ENCODE measurements at places on chromosomes 2 and 18.

- no peak for DNase-seq
These were observed 1.5 kb upstream of the SLC35G4 start for GRCh38 chr18:11607906-11608305.

DNA sequence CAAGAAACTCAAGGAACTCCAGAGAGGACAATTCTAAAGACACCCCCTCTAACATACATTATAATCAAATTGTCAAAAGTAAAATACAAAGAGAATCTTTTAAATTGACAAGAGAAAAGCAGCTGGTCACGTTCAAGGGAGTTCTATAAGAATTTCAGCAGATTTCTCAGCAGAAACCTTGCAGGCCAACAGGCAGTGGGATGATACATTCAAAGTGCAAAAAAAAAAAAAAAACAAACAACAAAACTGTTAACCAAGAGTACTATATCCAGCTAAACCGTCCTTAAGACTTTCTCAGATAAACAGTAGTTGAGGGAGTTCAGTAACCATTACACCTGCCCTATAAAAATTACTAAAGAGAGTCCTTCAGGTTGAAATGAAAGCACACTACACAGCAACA is 33.9 kb downstream of the CCDC138 start:
- no peak for DNase-seq

- DNase-seq: no peak
These were observed 116.3 kb downstream of the SEPTIN10 start for GRCh38 chr2:109497463-109497862.

GRCh38 chr2:19796035-19796695 is 105.6 kb downstream of the TTC32 start:
- DNase-seq: no peak

GRCh38 chr18:55543130-55543704 is 44.8 kb downstream of the TCF4 start:
- DNase-seq: no peak

- DNase-seq: no peak
These were observed 584.6 kb upstream of the KLHL29 start for GRCh38 chr2:22800412-22800811.

GRCh38 chr2:88614497-88615157 is 12.6 kb downstream of the EIF2AK3 start:
- DNase-seq: no peak

GRCh38 chr18:55302167-55302833 is 285.7 kb downstream of the TCF4 start:
- DNase-seq: no peak

DNA sequence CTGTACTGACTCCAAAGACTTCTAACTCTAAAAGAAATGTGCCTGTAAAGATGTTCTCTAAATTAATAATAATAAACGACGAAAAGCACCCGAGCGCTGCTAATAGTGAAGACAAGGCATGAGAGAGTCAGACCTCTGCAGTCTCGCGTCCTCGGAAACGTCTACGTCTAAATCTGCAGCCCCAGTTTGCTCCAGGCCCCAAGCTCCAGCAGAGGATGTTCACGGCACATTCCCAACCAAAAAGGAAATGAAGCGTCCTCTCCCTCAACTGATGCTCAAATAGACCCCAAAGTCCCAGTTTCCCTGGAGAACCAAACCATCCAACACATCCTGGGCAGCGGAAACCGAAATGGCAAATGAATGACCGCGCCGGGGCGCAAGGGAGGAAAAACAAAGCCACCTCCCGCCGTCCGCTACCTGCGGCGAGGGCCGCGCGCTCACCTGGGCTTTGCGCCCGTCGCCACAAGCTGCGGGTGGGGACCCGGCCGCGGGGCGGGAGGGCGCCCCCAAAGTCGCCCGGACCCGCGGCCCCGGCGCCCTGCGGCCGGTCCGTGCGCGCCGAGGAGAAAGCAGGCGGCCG is 47.1 kb upstream of the CCDC150 start:
- no peak for DNase-seq

GRCh38 chr2:216056739-216057138 is 24.9 kb downstream of the PECR start:
- DNase-seq: no peak

GRCh38 chr18:50306944-50307343 is 19.5 kb upstream of the CXXC1 start:
- no peak for DNase-seq

GRCh38 chr2:231326404-231326803 is 69.1 kb upstream of the B3GNT7 start:
- no peak for DNase-seq

- no peak for DNase-seq
These were observed 31.2 kb downstream of the ASB1 start for GRCh38 chr2:238457927-238458324.

DNA sequence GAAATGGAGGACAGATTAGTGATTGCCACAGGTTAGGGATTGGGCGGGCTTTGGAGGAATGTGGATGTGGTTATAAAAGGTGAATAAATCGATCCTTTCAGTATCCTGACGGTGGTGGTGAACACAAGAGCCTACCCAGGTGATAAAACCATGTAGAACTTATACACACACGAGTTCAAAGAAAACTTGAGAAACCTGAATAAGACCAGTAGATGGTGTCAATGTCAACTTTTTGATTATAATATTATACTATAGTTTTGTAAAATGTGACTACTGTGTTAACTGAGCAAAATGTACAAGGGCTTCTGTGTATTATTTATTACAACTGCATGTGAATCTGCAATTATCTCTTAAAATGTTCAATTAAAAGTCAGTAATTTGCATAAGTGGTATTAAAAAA is 136.3 kb downstream of the ERBB4 start:
- no peak for DNase-seq

GRCh38 chr2:222196159-222196558 is 102.6 kb downstream of the PAX3 start:
- DNase-seq: no peak

- DNase-seq: no peak
These were observed 954 bp upstream of the CTDSP1 start for GRCh38 chr2:218398437-218399390.

GRCh38 chr2:175180701-175181103 is 808 bp downstream of the ATP5MC3 start:
- no peak for DNase-seq

GRCh38 chr2:218722419-218722818 is 11.8 kb downstream of the TTLL4 start:
- DNase-seq: no peak

DNA sequence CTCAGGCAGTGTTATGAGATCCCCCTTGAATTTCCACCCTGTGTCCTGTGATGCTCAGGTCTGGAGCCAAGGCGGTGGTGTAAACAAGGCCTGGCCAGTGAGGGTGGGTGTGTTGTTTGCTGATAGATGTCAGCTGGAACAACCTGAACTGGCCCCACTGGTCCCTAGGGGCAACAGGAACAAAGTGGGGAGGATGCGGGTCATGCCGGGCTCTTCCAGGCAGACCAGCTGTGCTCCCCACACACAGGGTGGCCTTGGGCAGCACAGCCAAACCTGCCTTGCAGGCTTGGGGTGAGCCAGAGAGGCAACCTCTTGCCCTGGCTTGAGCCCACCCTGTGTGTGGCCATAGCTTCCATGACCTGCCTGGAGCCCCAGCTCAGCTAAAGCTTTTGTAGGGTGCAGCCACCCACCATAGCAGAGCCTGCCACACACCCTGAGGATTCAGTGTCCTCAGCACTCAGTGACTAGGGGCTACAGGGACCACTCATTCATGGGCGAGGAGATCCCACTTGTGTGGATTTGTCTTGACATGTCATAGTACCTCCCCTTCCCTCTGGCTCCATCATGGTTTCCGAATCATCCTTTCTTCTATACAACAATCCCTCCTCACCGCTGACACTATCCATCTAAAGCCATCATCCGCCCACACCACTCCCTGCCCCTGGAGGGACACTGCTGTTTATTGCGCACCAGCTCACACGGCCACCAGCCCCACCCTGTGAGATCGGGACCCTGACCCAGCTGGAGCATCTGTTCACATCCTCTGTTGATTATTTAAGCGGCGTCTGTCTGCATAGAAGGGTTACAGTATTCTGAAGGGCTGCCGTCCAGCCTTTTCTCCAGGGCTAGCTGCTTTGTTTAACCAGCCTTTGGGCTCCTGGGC is 268.8 kb downstream of the CYP26B1 start:
- no peak for DNase-seq

DNA sequence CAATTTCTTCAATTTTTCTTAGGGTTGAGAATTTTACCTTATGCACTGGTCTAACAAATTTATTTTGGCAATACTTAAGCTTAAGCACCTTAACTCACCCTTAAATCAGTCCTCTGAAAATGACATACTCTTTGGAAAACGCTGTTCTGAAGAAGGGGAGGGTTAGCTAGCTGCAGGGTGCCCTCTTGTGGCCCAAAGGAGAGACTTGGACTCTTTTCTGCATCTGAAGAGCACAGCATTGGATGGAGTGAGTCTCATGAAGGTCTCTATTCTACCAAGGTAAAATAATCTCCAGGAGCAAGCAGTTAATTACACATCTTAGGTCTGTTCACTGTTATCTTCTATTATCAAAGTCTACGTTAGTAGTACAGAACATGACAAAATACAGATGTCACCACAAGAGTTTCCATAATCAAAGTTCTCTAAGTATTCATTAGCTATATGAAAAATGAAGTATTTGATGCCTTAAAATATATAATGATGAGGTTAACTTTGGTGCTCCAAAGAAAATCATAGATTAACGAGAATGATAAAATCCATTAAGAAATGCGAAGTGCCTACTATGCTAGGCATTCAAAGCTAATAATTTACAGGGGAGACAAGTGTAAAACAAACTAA is 24.4 kb downstream of the PUM2 start:
- no peak for DNase-seq

GRCh38 chr2:222810044-222810443 is 50.8 kb upstream of the ACSL3 start:
- DNase-seq: no peak

DNA sequence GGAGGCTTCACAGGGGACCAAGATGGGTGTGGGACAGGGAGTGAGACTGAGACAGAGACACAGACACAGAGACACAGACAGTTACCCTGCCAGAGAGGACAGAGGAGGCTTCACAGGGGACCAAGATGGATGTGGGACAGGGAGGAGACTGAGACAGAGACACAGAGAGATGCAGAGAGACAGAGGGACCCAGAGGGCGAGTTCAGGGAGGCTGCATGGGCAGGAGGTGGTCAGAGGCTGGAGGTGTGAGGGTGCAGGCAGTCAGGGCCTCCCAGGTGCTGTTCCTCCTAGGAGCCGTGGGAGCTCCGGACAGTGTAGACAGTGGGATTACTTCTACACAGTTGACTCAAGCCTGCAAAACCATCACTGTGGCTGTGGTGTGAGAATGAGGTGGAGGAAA is 206.2 kb upstream of the PXDN start:
- DNase-seq: no peak

- no peak for DNase-seq
These were observed 26.6 kb upstream of the STEAP3 start for GRCh38 chr2:119197126-119197405.

DNA sequence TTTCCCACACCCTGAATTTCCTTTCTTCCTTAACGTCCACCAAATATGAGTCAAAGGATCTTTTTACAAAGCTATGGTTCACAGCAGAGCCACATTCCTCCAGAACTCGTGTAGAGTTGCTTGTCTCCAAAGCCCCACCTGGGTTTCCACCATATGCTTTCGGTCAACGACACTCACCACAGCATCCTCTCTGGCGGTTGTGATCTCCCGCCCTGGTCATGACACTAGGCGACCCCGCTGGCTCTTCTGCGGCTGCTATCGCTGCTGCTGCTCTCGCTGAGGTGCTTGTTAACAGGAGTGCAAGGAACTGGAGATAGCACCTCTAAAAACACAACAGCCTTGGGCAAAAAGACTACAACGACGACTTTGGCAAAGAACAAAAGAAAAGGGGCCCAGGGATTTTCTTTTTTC is 340 bp downstream of the SLC40A1 start:
- no peak for DNase-seq

DNA sequence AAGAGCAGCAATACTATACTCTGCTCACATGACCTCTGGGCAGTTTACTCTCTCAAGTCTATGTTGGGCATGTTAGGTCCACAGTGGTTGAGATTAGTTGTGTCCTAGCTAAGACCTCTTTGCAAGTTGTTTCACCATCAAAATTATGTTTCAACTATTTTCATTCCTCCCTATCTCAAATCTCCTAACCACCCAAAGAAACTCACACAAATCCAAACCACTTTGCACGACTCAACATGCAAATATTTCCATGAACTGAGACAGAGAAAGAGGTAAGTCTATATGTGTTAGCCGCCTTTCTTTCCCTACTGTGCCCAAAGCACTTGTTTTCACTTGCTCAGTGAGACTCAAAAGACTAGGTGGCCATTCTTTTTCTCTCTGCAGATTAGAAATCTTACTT is 546.8 kb downstream of the TNS1 start:
- DNase-seq: no peak
